Activated naive CD8-positive, alpha-beta T cell treated with anti-CD3 and anti-CD28 coated beads, Interleukin-2, amount 10 ng/mL, durations not matched to agents 7 days and 5 days (primary cell): ENCODE measurements at places on chromosomes 3 and 15. TPM values are rescaled to one million over a fixed set of nuclear protein-coding genes. Genes with fewer than 3 reads are reported as not detected.

The PAQR9 gene
- total RNA-seq = not detected

The ERICH6 gene
- not detected for total RNA-seq

The NANOGP8 gene
- not detected for total RNA-seq

The PSMD2 gene
- 172 TPM for total RNA-seq

The MTFMT gene
- 19.8 TPM for total RNA-seq

DNA sequence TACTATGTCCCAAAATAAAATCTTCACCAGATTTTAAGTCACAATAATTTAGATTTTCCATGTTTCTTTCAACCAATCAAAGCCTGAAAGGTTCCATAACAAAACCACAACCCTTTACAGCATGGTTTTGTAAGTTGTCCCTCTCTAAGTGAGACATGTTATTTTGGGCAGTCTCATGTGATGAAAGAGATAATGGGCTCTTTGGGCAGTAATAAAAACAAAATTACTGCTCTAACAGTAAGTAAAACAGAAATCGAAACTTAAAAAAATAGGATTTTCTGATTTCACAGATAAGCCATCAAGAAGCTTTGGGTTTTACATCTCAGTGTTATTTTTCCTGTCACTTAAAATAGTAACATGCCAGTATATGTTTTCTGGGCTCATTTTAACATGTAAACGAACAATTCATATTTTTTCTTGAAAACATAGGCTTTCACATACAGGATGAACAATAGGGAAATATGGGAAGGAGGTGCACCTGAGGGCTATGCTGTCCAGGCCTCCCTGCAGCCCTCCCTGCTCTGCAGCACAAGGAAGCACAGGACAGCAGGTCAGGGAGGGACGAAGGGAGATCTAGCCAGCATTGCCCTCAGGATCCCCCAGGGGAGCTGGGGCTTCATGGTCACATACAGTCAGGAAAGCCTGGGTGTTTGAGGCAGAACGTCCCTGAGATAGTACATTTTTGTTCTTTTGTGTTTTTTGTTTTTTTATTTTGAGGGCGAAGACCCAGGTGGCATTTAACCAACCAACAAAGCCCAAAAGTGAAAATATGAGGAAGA, 157.4 kb downstream of the SHOX2 start:
- no peak for DNase-seq
- no peaks in the 10 kb centered on the region for H3K4me1 ChIP-seq
- no peak overlapping the region for H3K27ac ChIP-seq
- no peaks in the 10 kb centered on the region for H3K36me3 ChIP-seq

- H3K27ac ChIP-seq = no peak overlapping the region
- H3K27me3 ChIP-seq = peaks cover 11% of the 10 kb centered on the region
- DNase-seq = no peak
Measured at GRCh38 chr3:87229113-87229512, 2.0 kb downstream of the CHMP2B start.

DNA sequence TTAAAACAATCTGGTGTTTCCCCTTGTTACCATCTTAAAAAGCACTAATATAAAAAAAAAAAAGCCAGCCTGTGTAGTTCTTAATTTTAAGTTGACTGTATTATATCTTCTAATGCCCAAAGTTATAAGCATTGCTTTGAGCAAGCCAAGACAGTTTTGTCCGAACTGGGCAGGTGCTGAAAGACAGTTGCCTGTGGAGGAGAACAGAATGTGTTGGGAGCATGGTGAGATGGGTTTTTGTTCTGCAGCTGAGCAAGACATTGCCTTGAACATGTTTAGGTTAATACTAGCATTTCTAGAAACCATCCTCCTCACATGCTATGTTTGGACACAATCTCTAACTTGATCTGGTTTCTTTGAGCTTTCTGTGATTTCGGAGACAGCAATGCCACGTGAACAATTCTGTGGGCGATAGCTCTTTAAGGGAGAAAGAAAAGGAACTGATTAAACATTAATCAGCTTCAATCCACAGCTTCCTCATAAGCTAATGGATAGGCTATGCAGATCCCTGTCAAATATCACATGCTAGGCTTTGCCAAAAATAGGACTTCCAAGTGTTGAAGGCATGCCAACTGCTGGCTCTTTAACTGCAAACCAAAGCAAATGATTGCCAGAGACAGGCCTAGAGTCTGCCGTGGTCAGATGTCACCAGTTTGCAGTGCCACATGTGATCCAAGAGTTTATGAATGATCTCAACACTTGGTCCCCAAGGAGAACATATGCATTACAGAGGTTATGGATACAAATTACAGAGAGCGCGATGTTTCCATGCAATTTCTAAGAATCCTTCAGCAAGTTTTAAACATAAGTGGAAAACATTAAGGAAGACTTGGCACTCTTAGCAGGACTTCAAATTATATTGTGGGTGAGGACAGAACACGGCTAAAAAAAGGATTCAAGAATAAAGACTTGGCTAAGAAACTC, 428.1 kb downstream of the ROBO2 start:
- no peak overlapping the region for H3K27ac ChIP-seq
- H3K4me3 ChIP-seq = no peak overlapping the region
- no peaks in the 10 kb centered on the region for H3K36me3 ChIP-seq
- DNase-seq = no peak
- no peaks in the 10 kb centered on the region for H3K4me1 ChIP-seq
- H3K27me3 ChIP-seq = no peaks in the 10 kb centered on the region

GRCh38 chr3:126473292-126474168, 2.2 kb downstream of the ZXDC start:
- H3K27me3 ChIP-seq = no peaks in the 10 kb centered on the region
- peaks cover 31% of the 10 kb centered on the region for H3K36me3 ChIP-seq
- peak overlapping the region; percentile 93 for H3K4me3 ChIP-seq
- DNase-seq = peak; percentile 34
- H3K27ac ChIP-seq = no peak overlapping the region

DNA sequence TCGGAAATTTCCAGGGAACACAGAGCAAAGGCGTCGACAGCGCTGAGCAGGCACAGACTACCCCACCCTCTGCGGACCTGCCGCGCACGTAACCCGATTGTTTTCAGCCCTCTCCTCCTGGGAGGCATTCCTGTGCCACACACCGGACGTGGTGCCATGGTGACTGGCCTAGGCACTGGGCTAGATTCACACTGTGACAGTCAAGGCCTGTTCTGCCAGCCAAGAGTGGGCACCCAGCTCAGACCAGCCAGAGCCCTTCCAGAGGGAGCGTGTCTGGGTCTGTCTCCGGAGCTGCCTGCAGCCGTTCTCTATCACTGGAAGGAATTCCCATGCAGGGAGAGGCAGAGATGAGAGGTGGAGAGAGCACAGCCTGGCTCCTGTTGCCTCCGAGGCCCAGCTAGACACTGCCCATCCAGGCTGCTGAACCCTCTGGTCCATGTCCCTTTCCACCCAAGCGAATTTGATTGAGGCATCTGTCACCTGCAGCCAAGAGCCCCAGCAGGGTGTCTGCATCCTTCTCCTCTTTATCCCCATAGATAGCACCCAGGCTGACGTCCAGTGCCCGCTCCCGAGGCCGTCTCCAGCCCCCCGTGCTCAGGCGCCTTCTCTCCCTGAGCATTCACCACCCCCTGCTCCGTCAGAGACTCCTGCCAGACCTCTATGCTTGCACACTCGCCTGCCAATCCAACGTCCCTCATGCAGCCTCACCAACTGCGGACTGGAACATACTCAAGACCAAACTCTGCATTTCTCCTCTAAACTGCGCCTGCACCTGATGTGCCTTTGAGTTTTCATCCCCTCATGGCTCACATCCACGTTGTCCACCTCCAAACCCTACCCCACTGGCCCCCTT, 267.5 kb downstream of the OCA2 start:
- H3K36me3 ChIP-seq = no peaks in the 10 kb centered on the region
- H3K4me1 ChIP-seq = no peaks in the 10 kb centered on the region
- H3K27ac ChIP-seq = no peak overlapping the region
- DNase-seq = no peak
- no peak overlapping the region for H3K4me3 ChIP-seq

- H3K27ac ChIP-seq = no peak overlapping the region
- peaks cover 5% of the 10 kb centered on the region for H3K4me1 ChIP-seq
- H3K4me3 ChIP-seq = no peak overlapping the region
- no peaks in the 10 kb centered on the region for H3K27me3 ChIP-seq
Measured at GRCh38 chr3:178059119-178059518, 477.1 kb upstream of the KCNMB2 start.

DNA sequence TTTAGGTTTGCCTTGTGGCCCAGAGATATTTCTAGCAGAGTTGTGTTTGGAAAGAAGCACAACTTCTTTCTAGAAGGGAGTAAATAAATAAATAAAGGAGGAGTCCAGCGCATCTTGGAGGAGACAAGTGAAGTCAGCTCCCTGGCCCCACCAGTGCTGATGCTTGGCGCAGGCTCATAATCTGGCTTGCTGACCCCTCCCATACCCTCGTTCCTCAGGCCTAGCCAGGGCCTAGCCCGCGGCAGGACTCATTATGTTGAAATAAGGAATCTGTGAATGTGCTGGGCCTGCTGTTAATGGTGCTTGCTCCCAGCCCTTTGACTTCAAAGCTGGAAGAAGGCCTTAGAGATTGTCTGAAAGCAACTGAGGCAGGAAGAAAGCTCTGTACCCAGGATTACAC, 3.1 kb downstream of the ZNF710 start:
- no peak overlapping the region for H3K27ac ChIP-seq
- DNase-seq = no peak
- H3K36me3 ChIP-seq = peaks cover 9% of the 10 kb centered on the region
- H3K4me3 ChIP-seq = no peak overlapping the region
- peaks cover 39% of the 10 kb centered on the region for H3K4me1 ChIP-seq
- no peaks in the 10 kb centered on the region for H3K27me3 ChIP-seq

DNA sequence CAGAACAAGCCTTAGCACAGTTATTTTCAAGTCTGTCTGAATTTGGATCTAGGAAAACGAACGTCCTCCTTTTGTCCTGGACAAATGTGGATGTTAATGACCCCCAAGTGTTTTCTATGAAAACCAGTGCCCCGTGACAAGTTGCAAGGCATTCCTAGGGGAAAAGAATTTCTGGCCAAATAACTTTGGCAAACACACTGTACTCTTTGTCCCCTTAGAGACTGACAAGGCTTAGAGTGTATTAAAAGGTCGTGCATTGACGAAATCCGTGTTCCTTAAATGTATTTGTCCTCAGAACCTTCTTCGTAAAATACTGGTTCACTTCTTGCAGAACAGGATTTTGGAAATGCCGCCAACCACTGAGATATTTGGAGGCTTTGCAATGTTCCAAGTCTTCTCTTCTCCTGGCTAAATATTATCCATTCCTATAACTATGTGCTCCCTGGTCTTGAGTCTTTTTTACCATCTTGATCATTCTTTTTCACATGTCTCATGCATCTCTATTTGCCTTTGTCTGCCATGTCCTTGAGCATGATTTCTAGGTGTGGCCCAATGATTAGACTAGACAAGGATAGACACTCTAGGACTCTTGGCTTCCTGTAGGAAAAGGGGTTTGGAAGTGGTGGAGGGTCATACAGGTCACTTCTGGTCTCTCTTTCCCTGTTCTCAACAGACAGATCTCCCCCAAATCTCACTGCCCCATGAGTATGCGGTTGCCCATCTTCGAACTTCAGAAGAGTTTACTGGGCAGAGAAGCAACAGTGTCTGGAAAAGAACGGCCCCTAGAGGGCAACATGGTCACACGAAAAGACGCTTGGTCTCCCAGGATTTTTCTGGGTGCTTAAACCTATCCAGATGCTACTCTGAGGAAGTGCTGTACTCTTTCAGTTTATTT, 117.5 kb downstream of the EDEM1 start:
- H3K36me3 ChIP-seq = no peaks in the 10 kb centered on the region
- no peak overlapping the region for H3K27ac ChIP-seq
- H3K27me3 ChIP-seq = no peaks in the 10 kb centered on the region

- peaks cover 13% of the 10 kb centered on the region for H3K4me1 ChIP-seq
- no peaks in the 10 kb centered on the region for H3K27me3 ChIP-seq
- H3K36me3 ChIP-seq = peaks cover 4% of the 10 kb centered on the region
Measured at GRCh38 chr3:158727206-158728060, 4.8 kb downstream of the RARRES1 start.

DNA sequence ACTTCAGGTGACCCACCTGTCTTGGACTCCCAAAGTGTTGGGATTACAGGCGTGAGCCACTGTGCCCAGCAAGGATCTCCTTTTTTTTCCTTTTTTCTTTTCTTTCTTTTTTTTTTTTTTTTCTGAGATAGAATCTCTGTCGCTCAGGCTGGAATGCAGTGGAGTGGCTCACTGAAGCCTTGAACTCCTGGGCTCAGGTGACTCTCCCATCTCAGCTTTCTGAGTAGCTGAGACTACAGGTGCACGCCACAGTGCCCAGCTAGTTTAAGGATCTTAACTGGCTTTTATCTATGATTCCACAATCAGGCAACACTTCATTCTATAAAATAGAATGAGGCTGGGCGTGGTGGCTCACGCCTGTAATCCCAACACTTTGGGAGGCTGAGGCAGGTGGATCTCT, 16.3 kb upstream of the NICN1 start:
- H3K27ac ChIP-seq = no peak overlapping the region
- peaks cover 20% of the 10 kb centered on the region for H3K4me1 ChIP-seq

GRCh38 chr3:129199366-129199765, 15.7 kb upstream of the CNBP start:
- no peak for DNase-seq
- H3K4me3 ChIP-seq = no peak overlapping the region
- no peaks in the 10 kb centered on the region for H3K27me3 ChIP-seq
- H3K27ac ChIP-seq = no peak overlapping the region
- peaks cover 8% of the 10 kb centered on the region for H3K4me1 ChIP-seq

DNA sequence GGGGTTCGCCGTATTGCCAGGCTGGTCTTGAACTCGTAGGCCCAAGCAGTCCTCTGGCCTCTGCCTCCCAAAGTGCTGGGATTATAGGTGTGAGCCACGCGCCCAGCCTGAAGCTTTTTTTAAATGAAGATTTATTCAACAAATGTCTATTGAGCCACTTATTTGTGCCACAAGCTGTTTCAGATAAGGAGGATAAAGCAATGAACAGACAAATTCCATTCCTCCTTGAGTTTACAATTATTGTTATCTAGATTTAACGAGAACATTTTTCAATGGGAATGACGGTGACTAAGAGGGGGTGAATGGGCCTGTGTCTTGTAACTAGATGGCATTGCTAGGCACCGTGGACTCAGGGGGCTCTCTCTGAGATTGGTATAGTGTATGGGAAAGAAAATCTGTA, 10.2 kb downstream of the PPARG start:
- no peak overlapping the region for H3K4me3 ChIP-seq
- peaks cover 14% of the 10 kb centered on the region for H3K27me3 ChIP-seq
- H3K36me3 ChIP-seq = no peaks in the 10 kb centered on the region
- no peaks in the 10 kb centered on the region for H3K4me1 ChIP-seq
- no peak overlapping the region for H3K27ac ChIP-seq
